ENCODE measurements at places on chromosomes 5 and 9.

DNA sequence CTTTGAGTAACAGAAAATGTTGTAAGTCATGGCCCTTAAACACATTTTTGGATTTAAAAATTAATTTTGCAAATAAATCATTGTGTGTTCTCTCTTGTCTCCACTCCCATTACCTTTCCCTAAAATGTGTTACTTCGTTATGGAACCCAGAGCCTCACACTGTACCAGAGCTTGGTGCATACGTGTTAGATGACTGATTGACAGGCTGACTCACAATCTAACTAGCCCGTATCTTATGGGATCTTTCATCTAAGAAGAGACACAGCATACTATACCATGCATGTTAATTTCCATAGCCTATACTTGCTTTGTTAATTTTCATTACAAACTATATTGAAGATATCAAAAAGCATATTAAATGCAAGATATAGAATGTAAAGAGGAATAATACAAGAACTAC is 87.1 kb downstream of the SPRY4 start:
- no peak for DNase-seq

GRCh38 chr5:31809050-31809870 is 170.3 kb downstream of the PDZD2 start:
- peak; percentile 40 for DNase-seq

- DNase-seq, result no peak
Observed at GRCh38 chr5:128667152-128667551, 129.1 kb upstream of the FBN2 start.

GRCh38 chr5:757931-758697 is 26.4 kb downstream of the ZDHHC11B start:
- DNase-seq, result no peak

DNA sequence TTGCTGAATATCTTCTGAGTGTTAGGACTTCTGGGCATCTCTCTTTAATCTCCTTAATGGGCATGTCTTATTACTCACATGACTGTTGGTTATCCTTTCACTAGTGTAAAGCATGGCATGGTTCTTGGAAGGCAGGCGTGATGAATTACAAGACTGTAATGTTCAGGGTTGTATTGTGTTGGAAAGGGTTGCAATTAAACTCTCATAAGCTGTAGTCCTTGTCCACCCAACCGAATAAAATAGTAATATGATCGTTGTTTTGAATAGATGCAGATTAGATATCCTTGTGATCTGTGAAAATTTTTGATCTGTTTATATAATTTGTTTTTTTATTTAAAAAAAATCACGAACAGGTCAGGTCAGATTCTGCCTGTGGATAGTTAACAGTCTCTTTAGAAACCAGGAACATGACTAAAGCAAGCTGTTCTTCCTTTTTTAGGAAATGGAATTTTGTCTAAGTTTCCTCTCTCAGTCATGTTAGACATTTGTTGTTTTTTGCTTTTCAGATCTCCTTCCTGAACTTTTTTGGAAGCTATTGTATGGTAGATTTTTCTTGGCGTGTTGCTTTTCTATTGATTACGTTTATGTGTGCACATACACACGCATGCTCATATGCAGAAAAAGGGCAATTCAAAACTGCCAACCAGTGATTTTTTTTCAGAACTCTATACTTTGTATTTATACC is 121.8 kb downstream of the ARHGEF28 start:
- no peak for DNase-seq

- no peak for DNase-seq
Observed at GRCh38 chr9:715300-715699, 126.2 kb upstream of the DMRT1 start.

- DNase-seq, result no peak
Observed at GRCh38 chr5:76325876-76326491, 77.1 kb upstream of the IQGAP2 start.

- no peak for DNase-seq
Observed at GRCh38 chr5:116739571-116739970, 164.9 kb upstream of the SEMA6A start.

DNA sequence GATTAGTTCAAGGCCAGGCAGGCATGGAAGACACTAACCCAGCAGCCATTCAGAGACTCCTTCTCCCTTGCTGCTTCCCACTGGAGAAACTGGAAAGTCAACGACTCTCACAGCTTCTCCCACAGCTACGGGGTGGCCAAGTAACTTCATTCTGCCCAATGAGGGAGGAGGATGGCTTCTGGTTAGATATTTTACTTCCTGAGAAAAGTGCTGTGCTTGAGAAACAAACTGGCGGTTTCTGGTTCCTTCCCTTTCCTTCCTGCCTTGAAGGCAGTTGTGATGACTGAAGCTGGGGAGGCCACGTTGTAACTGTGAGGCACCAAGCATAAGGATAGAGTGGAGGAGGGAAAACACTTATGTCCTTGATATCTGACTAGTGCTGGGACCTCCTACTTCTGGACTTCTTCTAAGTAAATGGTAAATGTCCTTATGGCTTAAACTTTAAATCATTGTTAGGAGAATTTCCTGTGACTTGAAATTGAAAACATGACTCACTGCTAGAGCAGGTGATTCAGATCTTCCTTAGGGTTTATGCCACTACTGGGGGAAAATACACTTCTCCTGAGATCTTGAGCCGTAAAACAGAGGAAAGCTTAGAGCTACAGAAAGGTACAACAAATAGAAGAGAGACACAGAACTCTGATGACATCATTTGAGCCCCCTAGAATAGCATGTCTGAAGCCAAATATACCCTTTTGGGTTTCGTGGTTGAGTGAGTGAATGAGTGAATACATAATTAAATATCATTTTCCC is 3.1 kb upstream of the GNPDA1 start:
- DNase-seq, result peak; percentile 88

DNA sequence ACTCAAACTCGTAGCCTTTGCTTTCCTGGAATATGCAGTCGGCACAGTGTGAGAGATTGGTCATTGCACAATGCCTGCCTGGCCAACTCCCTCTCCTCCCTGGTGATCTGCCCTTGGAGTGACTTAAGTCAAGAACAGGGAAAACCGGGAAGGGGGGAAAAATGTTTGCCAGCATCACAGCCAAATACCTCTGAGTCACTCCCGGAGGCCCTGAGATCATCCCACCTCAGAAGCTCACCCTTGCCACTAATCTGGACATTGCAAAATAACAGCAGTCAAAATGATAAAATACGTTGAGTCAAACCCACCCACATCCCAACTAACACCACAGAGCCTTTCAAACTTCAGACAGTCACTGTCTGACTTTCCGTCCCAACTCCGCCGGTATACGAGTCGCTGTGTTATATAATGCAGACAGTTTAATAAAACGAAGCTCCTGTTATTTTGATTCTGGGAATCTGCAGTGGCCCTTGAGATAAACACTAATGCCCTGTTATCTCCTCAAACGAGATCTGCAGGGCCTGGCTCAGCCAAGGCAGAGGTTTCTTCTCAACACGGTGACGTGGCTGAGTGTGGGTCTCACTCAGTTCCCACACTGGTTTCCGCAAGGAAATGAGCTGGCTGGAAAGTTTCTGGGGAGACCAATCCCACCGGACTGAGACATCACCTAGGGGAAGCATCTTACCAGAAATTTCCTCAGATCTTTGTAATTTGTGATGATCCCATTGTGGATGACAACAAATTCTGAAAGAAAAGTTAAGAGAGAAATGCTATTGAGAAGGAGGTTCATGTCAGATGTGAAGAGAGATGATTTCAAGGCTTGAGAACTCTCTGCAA is 22.1 kb downstream of the GFPT2 start:
- DNase-seq, result no peak

- no peak for DNase-seq
Observed at GRCh38 chr5:16595881-16596580, 20.8 kb downstream of the RETREG1 start.

- DNase-seq, result no peak
Observed at GRCh38 chr5:163245584-163245983, 191.8 kb upstream of the CCNG1 start.

DNA sequence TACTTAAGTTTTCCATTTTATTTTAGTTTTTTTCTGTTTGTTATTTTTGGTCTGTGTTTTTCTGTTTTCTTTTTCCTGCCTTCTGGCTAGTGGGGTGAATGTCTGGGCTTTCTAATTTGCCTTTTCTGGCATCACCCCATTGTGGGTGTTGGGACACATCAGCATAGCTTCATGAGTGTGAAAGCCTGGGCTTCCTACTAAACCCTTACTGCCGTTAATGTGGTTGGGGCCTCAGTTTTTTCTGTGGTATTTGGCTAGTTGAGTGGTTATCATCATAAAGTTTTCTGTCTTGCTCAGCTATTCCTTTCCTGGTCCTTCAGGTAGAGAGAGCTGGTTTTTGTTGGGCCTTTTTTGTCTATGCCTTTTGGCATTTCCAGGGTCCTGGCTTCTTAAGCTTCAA is 21.4 kb downstream of the C5orf47 start:
- DNase-seq, result no peak

- peak; percentile 95 for DNase-seq
Observed at GRCh38 chr9:79610791-79611614, 39.2 kb downstream of the TLE4 start.

DNA sequence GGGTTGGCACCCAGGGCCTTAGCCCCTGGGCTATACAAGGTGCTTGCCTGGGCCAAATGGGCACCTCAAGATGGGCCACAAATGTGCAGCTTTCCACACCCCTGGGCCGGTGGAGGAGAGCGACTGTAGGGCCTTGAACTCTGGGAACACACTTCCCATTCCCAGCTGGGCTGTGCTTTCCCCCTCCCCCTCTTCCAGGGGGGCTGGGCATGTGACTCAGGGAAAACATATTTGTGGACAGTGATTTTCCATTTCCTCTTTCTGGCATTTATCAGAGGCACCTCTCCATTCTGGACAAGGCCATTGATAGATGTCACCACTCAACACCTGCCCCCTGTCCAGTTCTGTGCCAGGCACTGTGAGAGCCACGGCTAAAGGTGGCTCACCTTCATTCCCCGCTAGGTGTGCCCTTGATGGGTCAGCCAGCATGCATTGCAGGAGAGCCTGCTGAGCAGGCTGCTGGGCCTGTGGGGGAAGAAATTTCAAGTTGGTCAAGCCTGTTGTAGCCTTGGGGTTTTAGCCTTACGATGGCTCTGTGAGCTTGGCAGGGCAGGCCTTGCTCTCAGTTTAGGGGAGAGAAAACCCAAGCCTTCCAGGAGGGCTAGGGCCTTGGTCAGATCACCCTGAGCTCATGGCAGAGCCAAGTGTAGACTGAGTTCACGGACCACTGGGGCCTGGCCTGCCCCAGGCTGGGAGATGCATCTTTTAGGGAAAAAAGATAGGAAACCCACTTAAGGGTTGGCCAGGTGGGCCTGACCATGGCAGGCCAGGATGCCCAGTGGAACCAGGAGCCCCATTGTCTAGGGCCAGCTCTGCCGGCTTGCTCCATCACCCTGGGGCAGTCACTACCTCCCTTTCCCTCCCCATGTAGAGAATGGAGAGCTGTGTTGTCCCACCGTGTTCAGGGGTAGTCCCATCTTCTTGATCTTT is 113.9 kb downstream of the DAB2IP start:
- no peak for DNase-seq

DNA sequence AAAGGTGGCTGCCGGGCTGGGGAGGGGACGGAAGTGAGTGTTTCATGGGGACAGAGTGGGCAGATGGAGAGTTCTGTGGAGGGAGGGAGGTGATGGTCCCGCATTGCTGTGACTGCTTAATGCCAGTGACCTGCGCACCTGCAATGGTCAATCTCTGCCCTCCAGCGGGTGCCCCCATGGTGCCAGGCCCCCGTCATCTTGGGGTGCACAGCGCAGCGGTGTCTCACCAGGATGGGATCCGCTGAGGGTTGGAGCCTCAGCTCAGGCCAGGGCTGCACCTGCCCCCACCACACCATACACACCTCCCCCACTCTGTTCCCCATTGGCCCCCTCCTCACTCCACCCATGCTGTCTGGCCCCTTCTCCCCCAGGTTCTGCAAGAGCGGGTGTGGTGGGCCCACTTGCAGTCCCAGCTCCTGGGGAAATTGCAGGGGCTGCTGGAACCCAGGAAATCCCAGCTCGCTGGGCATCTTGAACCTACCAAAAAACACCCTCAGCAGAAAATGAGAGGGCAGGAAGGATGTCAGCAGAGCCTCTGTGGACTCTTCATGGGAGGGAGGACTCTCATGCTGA is 12.1 kb upstream of the CAMSAP1 start:
- DNase-seq, result no peak

DNA sequence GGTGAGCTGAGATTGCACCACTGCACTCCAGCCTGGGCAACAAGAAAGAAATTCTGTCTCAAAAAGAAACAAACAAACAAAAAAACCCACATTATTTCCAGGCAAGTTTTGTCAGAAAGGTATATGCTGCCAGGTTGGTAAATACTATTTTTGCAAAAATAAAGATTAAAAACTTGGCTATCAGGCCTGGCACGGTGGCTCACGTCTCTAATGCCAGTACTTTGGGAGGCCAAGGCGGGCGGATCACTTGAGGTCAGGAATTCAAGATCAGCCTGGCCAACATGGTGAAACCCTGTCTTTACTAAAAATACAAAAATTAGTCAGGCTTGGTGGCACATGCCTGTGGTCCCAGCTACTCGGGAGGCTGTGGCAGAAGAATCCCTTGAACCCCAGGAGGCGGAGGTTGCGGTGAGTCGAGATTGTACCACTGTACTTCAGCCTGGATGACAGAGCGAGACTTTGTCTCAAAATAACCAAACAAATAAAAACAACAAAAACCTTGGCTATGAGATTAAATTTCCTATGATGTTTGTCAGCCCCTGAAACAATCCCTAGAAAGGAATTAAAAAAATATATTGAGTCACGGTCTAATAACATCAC is 22.7 kb downstream of the AGXT2 start:
- no peak for DNase-seq

DNA sequence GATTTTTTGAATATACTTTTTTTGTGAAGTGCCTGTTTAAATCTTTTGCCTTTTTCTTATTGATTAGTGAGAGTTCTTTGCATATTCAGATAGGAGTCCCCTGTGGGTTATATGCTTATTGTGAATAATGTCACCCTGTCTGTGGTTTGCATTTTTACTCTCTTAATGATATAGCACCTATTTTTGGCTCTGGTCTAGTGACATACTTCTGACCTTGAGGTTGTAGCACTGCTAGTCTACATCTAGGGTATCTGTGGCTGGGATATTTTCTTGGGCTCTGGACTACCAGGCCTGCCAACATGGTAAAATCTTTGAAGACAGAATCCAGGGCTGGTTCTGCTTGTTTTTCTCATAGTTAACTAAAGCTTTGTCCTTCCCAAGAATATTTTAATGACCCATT is 13.5 kb upstream of the NKX2-5 start:
- DNase-seq, result no peak

DNA sequence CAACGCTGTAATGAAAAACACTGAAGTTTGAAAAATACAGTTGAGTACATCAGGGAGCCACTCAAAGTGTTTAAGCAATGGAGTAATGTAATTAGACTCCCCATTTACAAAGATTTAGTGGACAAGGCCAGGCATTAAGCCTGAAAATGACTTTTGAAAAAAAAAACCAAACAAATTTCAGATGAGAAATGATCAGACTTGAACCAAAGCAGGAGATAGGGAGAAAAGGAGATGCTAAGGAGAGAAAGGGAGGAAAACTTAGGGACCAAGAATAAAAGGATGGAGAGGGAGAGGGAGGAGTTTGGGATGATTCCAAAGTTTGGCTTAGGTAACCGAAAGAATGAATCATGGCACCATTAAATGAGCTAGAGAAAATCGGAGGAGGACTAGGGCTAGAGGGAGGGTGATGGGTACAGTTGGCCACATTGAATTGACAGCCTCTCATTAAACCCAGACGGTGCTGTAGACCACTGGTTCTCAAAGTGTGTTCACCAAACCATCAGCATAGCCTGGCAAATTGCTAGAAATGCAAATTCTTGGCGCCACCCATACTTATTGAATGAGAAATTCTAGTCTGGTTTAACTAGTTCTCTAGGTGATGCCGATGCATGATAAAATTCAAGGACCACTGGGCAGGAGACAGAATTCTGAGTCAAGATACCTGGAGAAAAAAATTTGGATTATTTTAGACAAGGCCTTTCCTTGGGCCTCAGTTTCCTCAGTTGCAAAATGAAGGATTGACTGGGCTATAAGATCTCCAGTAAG is 6.2 kb upstream of the CPEB4 start:
- DNase-seq, result no peak

GRCh38 chr5:44089424-44090144 is 299.6 kb downstream of the FGF10 start:
- DNase-seq, result no peak
